ENCODE measurements at places on chromosomes 6 and 20.

DNA sequence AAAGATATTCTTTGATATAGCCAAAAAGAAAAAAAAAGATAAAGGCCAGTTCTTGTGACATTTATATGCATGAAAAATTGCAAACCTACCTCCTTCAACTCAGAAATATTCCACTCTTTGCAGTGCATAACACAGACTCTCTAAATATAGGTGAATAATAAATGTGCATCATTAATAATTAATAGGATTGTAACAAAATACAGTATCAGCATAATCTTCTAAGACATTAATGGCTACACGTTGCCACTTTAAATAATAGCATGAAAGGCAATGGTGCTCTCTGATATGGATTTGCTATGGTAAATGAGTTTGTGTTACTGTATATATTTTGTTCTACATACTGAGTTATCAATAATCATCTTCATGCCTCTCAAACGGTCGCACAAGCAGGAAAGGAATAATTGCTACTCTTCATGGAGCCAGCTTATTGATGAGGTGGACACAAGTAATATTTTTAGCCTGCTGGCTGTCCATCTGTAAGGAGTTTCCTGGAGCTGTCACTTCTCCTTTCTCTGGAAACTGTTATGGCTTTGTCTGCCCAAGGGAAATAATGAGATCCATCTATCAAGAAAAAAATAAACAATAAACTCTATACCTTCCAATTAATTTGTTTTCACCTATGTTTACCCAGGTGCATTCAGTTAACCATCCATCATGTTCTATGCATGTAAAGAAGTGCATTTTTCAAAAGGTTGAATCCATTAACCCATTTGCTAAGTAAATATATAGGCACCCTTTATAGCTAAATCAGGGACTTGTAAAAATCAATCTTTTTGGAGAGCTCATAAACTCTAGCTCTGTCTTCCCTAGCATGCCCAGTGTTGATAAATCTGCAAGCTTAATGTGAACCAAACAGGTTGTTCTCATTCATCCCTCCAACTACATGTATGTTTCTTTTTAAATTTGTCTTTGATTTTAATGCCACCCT is 253.0 kb downstream of the NKAIN2 start:
- no peak for DNase-seq

DNA sequence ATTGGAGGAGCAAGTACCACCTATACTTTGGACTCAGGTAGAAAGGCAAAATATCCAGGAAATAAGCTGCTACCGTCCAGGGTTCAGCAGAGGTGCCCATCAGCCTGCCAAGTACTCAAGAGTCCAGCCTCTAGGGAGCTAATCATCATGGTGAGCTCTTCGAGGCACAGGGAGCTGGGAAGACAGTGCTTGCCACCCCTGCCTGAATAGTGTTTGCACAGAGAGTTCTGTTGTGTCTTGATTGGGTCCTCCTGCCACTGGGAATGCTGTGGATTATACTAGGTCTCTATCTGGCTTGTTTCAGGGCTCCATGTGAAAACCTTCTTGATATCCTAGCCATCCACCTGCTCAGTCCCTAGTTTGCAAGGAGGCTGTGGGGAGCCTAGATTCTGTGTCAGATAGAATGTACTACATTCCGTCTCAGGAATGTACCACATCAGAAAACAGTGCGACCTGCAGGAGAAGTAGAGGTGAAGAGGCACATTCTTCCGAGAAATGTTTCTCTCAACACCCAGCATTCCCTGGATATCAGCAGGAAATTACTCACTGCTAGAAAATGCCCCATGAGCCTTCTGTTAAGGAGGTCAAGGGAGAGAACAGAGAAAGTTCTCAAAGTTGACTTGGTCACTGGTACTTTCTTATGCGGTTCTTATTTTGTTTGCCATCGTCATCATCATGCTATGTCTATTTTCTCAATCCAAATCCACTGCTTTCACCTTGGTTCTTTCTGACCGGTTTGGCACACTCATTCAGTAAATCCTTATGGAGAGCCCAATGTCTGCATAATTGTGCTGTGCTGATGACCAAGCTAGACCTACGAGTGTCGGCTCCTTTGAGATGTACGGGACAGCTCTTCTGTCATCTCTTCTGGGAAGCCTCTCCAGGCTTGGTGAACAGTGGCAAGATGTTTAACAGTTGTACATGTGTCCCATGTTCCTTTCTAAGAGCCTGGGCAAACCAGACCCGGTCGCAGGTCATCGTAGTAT is 30.7 kb downstream of the PTPN1 start:
- no peak for DNase-seq

- DNase-seq, result no peak
Observed at GRCh38 chr6:43972179-43972912, 154.9 kb downstream of the MRPL14 start.

DNA sequence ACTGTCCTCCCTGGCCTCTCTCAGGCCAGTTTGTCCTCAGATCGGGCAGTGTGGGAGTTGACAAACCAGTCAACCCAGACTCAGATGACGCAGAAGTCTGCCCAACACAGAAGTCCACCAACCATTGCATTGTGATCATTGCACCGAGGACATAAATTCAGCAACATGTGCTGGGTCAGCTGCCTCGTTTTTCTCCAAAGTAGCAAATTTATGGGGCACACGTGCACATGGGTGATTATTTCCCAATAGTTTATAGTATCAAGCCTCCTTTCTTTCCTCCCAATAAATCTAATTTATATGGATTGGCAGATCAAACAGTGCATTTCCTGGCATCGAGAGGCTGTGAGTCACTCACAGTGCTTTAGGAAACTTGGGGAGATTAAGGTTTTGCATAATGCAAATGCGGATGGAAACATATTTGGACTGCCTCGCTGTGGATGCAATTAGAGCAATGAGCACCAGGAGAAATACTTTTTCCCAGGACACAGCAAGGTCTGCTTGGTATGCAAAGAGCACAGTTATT is 413.7 kb upstream of the SULF2 start:
- DNase-seq, result no peak

DNA sequence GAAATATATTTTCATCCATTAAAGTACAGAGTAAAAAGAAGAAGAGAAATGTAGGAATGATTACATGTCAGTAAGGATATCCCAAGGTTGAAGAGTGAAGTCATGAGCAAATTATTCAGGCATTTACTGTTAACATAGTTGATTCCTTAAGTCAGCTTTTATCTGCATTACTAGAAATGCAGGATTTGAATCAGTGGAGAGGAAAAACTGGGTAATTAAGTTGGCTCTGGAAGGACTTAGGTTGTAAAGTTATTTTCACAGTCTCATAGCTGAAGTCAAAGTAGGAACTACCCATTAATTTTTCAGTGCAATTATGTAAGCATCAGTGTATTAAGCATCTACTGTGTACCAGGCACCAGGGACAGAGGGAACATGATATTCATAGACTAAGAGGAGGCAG is 7.8 kb downstream of the NAA20 start:
- no peak for DNase-seq

DNA sequence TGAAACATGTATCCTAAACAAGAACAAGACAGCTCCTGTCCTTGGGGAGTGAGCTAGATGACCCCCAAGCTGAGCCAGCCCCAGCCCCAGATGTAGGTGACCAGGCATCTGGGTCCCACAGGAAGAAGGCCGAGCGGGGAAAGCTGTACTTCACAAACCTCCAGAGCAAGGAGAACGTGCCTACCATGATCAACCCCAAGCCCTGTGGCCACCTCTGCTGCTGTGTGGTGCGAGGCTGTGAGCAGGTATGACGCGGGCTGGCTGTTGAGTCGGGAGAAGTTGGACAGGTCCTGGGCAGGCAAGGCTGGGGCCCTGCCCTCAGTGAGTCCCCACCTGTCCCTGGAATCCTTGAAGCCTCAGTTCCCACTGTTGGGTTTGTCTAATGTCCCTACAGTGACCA is 11.4 kb upstream of the CAPN11 start:
- DNase-seq, result no peak

DNA sequence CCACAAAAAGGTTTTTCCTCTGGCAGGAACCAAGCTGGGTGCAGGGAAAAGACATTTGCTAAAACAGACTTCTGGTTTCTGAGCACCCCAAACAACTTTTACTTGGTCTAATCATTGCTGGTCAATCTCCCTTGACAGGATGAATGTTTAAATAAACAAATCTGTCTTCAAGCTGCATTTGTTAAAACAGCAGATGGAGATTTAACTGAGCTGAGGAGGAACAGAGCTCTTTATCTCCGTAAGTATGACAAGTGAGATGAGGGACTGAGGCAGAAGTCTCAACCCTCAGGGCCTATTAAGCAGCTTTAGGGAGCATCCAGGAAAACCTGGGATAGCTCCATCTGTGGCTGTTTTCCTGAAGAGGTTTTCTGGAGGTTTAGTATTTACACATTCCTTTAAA is 40.6 kb downstream of the NINL start:
- DNase-seq, result no peak

- DNase-seq, result no peak
Observed at GRCh38 chr6:168229368-168229752, 90.2 kb downstream of the DACT2 start.

DNA sequence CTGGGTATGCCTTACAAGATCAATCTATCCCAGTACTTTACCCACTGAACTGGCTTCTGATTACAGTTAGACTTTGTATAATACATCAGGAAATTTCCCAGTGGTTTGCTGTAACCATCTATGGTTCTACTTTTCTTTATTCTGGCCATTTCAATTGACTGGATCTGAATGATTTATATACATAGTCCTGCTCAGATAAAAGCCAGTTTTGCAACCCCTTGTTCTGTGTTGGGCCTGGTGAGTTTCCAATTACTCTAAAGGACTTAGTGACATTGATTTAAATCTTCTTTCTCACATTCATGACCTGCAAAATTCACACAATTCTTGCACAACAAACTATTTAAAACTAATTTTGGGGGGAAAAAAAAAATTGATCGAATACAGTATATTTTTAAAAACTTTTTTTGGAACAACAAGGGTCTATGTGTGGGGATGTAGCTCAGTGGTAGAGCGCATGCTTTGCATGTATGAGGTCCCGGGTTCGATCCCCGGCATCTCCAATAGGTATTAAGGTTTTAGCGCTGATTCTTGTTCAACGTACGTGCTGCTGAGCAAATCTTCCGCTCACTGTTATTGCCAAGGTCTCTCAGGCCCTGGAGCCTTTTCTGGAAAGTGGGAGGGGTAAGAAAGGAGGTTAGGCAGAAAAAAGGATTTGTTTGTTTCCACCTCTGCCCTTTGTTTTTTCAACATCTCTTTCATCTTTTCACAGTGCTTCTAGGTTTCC is 117.5 kb downstream of the GPX5 start:
- no peak for DNase-seq

GRCh38 chr6:134190883-134191282 is 127.0 kb downstream of the SGK1 start:
- DNase-seq, result no peak

- no peak for DNase-seq
Observed at GRCh38 chr20:5595744-5596143, 154.5 kb upstream of the SHLD1 start.

DNA sequence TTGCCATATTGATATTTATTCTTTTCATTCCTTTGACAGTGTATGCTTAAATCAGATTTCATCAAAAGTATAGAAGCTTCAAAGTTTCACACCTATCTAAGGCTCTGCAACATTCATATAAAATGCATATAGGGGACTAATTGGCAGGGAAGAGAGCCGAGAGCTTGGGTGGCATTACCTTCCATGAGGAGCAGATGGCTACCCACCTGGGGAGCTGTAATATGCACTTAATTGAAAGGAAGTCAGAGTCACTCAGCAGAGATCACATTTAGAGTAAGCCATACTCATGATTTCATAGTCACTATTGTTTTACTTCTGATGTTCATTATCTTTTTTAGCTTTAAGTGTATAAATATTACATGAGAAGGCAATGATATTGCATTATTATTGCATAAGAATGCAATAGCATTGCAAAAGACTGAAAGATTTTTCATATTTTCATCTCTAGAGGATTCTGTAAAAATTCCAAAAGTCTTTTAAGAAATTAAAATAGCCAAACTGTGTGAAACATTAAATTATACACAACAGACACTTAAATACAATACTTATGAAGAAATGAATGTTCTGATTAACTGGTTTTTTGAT is 1305.2 kb downstream of the EPHA7 start:
- no peak for DNase-seq

DNA sequence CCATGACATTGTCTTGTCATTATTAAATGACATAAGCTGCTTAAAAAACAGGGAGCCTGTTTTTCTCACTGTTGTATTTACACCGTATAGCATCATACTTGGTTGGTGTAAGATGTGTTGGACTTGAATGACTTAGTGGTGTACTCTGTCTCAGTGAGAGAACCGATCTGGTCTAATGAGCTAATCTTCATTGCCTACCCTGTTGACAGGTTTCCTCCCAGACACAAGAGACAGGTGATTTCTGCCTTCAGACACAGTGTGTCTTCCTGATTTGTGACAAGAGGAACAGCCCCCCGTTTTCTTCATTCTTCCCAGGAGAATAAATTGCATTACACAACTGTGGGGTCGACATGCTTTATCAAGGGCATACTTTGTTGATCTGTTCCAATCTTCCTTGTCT is 137.2 kb upstream of the ID4 start:
- DNase-seq, result no peak

DNA sequence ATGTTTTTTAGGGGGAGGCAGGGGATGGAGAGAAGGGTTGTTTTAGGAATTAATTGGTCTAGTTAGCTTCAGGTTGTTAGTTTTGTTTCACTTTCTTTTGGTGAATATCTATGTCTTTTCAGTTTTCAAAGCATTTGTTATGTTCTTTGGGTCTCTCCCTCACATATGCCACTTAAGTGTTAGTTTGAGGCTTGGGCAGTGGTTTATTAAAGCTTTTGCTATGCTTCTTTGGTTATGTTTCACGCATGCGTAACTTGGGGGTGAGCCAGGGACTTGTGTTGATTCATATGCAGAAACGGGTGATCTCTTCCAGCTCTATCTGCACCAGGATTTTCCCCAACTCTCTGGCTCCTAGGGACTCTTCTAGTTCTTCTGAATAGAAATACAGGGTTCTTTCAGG is 11.4 kb upstream of the MMS22L start:
- DNase-seq, result no peak

- DNase-seq, result no peak
Observed at GRCh38 chr6:93677264-93677965, 258.1 kb upstream of the EPHA7 start.

GRCh38 chr20:17732907-17733521 is 33.2 kb downstream of the BANF2 start:
- DNase-seq, result no peak

DNA sequence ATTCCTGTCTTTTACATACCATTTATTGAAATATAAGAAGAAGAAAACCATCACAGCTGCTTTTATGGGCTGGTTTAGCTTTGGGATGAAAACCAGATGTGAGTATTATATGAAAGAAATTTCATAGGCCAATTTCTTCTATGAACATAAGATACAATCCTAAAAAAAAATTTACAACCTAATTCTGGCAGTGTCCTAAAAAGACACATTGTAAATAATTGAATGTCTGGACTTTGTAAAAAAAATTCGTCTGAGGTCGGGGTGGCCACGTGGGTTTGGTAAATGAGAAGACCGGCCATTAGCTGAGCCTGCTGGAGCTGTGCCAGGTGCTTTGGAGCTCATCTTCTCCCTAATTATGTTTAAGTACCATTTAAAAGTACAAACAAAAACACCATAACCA is 26.8 kb downstream of the DACT2 start:
- DNase-seq, result no peak

DNA sequence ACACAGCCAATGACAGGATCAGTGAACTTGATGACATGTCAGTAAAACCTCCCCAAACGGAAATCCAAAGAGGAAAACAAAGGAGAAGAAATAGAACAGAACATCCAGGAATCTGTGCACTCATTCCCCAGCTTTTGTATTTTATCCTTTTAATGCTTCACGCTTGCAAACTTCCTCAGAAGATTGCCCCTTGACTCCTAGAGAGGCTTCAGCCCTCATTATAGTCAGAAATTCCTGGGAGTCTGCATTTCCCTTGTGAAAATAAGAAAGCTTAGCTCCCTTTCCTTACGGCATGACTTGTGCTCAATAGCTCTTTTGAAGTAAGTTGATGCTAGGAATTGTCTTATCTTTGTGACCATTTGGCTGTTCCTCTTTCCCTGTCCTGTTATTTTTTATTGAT is 313.6 kb upstream of the OPRM1 start:
- no peak for DNase-seq
